T follicular helper cell (primary cell): ENCODE measurements at places on chromosomes 12 and 14.

- DNase-seq: no peak
Measured at GRCh38 chr12:94033101-94033500, 115.3 kb upstream of the PLXNC1 start.

- no peak for DNase-seq
Measured at GRCh38 chr14:64463195-64463594, 2.1 kb upstream of the AKAP5 start.

DNA sequence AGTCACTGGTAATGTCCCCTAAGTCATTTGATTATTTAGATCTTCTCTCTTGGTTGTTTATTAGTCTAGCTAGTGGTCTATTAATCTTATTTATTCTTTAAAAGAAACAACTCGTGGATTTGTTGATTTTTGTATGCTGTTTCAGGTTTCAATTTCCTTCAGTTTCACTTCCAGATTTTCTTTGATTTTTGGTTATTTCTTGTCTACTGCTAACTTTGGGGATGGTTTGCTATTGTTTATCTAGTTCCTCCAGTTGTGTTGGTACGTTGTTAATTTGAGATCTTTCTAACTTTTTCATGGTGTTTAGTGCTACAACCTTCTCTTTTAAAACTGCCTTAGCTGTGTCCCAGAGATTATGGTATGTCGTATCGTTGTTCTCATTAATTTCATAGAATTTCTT, 18.5 kb upstream of the CD69 start:
- no peak for DNase-seq

DNA sequence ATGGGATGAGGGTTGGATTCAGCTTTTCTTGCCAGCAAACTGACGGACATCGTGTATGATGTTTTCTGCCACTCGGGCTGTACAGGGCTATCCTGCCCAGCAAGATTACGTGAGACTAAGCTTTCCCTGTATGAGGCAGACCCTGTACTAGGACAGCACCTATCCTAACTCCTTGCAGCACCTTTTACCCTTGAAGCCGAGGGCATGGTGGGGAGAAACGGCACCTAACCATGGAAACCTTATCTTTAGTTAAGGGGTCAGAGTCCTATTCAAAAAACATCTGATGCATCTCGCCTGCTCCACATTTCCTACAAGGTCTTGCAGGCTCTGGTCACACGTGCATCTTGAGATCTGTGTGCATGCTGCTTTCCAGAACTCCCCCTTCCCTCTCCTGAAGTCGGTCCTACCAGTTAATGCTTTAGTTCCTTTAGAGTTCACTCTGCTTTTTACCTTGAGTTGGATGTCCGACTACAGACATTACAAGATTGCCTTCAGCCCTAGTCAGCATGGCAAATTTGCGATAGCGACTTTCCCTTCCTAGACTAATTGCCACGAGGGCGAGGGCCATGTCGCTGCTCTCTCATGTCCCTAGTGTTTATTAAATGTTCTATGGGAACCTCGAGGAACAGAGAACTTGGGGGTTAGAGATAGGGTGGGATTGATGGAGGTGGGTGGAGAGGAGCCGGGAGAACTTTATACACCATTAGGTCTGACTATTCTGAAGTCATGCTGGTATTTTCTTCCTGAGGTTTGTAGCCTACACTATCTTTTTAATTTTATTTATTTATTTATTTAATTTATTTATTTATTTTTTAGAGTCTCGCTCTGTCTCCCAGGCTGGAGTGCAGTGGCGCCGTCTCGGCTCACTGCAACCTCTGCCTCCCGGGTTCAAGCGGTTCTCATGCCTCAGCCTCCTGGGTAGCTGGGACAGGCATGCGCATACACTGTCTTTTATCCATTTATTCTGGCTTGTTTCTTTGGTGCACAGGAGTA, 6.6 kb downstream of the RAN start:
- DNase-seq: no peak

DNA sequence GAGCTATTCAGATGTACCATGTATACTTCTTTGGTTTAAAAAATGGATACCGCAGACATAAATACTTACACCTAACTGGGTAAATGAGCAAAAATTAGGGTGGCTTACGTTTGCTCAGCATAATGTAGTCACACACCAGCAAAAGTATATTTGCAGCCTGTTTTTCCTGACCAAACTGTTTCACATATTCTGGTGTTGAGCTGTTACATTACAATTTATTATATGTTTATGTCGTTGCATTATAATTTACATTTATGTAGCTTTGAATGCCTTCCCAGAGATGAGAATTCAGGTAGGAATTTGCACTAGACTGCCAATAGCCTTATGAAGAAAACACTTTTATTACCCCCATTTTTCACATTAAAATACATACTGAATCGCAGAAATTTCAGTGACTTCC, 183.3 kb downstream of the PTPRO start:
- DNase-seq: no peak

- DNase-seq: no peak
Measured at GRCh38 chr12:51521554-51522276, 69.3 kb upstream of the SCN8A start.

DNA sequence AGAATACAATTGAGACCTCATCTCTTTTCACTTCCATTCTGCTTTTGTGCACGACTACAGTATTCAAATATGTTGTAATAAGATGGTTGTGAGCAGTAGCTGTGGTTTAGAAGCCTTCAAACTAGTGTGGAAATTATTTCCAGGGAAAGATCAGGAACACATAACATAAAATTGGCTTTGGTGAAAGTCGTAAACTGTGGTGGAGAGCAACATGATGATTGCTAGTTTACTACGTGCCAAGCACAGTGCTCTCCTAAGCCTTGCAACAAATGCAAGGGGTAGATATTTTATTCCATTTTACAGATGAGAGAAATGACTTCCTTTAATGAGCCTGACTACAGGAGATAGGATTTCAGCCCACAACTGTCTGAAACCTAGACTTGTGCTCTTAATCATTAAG, 172.4 kb upstream of the LMNTD1 start:
- DNase-seq: no peak

DNA sequence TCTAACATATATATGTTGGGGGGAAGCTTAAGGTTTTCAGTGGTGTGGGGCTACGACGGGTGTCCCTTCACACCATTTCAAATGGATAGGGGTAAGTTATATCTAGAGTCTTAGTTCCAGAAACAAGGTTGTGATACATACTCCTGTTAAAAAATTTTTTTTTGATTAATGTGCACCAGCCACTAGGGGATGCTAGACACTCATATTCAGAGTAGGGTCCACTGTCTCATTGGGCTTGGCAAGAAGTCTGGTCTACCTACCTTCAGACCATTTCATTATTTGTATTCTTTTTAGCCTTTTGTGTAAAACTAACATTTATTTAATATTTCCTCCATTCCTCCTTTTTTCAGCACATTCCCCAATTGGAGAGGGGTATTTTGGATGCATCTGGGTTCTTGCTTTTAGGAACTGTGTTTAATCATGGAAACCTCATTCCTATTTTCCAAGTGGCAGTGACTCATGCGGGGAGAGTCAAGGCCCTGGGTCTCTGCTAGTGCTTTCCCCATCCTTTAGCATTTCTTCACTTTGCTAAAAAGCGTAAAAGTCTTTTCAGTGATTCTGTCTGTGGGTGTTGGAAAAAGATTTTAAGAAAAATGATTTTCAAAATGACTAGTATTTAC, 33.4 kb downstream of the ANO4 start:
- DNase-seq: no peak

DNA sequence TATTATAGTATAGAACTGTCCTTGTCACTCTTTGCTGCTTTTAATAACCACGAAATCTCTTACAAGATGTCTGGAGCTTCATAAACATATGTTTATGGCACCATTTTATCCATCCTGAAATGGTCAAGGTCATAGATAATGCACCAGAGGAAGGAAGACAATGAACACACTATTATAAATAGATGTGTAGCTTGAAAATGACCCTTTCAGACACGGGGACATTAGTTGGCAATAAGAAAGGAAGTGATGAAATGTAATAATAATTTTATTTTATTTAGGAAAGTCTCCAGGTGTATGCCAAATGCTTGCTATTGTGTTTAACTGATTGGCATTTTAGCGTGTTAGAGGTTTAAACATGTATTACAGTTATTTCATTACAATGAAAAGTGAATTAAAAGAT, 36.8 kb upstream of the SLC38A2 start:
- no peak for DNase-seq

GRCh38 chr12:119949145-119949544, 39.9 kb upstream of the BICDL1 start:
- DNase-seq: no peak

GRCh38 chr12:128853600-128854197, 421 bp downstream of the GLT1D1 start:
- DNase-seq: no peak

GRCh38 chr14:99472937-99473336, 7.7 kb downstream of the SETD3 start:
- DNase-seq: no peak

- no peak for DNase-seq
Measured at GRCh38 chr12:120047072-120047471, 58.0 kb downstream of the BICDL1 start.

DNA sequence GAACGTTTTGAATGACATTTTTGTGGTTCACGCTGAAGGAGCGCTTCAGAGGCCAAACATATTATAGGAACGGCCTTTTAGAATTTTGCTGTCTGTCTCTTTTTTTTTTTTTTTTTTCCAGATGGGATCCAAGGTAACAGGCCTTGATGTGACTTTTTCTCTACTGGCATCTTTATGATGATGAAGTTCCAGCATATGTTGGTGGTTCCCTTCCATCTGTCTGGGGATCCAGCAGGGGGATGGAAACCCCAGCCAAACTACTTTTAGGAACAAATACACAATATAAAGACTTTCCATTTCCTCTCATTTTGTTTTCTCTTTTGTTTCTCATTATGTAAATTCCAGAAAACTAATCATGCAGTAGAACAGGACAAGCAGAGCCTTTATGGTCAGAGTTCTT, 239.3 kb upstream of the PRICKLE1 start:
- DNase-seq: no peak

- no peak for DNase-seq
Measured at GRCh38 chr12:58309806-58310205, 368.4 kb downstream of the ATP23 start.

- no peak for DNase-seq
Measured at GRCh38 chr14:77660754-77661153, 44.3 kb upstream of the SPTLC2 start.

DNA sequence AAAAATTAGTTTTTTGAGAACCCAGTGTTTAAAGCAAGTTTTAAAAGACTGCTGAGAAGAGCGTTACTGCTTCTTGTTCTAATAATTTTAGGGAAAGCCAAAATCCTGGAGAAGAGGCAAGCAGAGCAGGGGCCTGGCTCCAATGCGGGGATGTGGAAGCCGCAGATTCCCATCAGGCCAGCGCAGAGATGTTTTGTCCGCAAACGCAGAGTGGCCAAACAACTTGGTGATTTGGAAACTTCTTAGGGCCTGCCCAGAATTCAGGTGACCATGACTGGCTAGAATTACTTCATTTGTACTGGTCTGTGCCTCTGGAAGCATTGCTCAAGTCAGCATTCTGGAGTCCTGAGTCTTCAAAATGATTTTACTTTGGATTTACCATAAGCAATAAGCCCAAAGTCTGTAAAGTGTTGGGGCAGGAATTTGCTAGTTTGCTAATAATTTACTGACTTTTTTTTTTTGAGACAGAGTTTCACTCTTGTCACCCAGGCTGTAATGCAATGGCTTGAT, 208.4 kb downstream of the PPM1H start:
- DNase-seq: no peak

DNA sequence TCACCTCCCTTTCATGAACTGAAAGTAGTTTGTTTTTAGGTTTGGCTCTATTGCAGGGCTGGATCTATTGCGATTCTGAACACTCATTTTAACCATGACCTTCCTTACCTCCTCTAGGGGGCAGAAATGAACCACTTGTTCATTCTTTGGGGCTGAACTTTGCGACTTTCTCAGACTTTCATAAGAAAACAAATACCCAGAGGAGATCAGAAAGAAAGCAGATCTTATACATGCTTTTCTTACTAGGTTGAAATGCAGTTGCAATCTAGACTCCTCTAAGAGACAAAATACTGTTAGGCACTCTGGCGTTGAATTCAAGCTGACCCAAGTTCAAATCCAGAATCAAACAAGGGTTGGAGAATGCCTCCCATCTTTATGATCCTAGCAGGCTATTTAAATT, 32.6 kb upstream of the PLEKHG3 start:
- no peak for DNase-seq

GRCh38 chr12:27345376-27345775, 12.7 kb downstream of the BMAL2 start:
- DNase-seq: no peak

DNA sequence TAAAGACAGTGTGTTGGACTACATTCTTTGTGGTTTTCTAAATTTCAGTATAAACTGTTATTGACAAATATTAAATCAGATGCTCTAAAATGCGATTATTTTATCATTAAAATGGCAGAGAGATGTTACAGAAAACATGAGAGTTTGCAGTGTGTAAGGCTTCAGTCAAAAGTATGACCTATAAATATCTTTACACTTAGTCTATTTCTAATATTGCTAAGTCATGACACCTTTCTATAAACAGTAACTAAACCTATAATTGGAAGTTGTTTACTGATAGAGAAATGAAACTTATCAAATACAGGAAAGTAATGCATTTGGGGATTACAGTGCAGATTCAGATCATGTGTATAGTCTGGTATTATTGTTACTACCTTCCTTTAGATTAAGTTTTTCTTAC, 68.9 kb upstream of the YARS2 start:
- no peak for DNase-seq

- DNase-seq: no peak
Measured at GRCh38 chr14:77122526-77123125, 19.0 kb downstream of the ZDHHC22 start.

GRCh38 chr12:43852744-43853143, 16.9 kb downstream of the TMEM117 start:
- DNase-seq: no peak

- DNase-seq: no peak
Measured at GRCh38 chr14:36270191-36270590, 50.2 kb downstream of the MBIP start.

- no peak for DNase-seq
Measured at GRCh38 chr12:18368594-18368993, 107.3 kb downstream of the PIK3C2G start.

DNA sequence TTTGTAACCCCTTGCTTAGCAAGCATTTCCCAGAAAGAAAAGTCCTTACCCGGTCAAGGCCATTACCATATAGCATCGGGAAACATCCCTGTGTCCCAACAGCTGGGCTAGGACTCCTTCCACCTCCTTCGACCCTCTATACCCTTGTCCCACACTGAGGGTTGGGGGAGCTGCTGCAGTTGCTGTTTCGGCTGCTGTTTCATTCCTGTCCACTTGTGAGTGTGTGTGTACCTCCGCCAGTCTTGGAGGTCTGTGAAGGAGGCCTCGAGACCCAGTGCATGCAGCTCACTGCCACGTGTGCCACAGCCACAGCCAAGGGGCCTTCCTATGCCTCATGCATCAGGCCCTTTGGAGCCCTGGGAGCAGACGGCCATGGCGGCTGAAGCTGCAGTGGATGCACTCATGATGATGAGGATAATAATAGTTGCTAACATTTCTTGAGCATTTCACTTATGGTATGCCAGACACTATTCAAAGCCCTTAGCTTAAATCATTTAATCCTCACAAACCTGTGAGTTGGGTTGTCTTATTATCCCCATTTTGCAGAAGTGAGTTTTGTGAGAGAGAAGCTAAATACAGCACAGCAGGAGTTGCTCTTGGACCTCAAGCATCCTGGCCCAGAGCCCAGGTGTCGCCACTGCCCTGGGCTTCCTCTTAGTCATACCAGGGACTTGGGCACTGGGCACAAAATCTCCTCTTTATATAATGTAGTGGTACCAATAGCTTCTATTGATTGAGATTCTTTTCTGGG, 156.5 kb downstream of the PRKCH start:
- no peak for DNase-seq
